CD4-positive, alpha-beta T cell treated with Interleukin-6 at 100 ng/mL for 8 hours (primary cell): ENCODE measurements at places on chromosomes 1 and 21.

DNA sequence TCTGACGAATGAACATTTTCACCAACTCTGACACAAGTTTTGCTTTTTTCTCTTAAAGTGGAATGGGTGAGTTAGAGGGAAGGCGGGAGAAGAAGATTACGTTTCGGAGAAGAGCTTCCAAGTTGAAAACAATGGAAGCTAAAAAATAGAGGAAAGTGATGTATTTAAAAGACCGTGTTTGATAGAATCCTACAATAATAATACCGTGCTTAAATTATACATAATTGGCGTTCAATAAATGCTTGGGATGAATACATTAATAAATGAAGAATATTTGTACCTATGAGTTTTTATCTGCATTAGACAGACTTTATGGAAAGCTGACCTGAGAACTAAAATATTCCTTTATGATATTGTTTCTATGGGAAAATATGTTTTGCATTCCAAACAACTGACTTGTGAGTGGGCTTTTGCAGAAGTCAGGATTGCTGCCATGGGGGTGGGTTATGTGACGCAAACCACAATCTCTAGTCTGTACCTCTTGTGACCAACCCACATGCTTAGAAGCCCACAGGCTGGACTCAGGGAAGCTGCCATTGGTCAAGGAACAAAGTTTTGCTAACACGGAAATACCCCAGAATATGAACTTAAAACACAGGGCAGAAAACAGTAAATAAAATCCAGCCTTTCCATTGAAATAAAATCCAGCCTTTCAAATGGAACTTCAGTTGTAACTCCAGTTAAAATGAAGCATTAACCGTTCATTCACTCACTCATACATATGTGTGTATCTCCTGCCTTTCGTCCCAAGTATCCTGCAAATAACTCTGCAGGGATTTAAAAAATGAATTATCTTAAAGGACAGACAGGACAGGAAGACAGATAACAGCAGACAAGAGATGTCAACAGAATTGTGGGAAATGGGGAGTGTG, 21.3 kb upstream of the ATF3 start:
- no peak for DNase-seq

DNA sequence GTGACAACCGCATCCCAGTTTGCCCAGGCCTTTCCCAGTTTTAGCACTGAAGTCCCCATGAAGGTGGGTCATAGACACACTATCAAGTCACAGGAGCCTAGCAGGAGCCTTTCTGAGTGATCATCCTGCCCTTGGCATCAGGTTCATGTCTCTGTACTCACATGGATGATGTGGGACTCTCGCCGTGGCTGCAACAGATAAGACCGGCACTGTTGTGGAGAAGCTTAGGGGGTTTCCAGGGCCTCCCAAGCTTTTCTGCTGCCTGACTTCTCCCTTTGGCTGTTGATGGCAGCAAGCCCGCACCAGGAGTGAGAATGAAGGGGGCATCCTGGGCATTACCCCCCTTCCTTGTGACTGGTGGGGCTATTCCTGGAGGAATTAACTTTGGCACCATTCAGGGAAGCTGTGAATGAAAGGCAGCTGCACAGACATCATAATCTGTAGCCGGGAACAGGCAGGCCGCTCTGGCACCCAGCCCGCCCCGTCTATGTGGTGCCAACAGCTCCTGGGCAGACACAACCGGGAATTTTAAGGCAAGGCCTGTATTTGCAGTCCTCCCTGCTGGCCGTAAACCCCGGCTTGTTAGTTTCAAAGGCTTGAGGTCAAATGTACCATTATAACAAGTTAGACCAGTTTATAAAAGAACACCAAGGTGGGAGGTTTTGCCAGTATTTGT, 148.6 kb downstream of the HUNK start:
- no peak for DNase-seq

DNA sequence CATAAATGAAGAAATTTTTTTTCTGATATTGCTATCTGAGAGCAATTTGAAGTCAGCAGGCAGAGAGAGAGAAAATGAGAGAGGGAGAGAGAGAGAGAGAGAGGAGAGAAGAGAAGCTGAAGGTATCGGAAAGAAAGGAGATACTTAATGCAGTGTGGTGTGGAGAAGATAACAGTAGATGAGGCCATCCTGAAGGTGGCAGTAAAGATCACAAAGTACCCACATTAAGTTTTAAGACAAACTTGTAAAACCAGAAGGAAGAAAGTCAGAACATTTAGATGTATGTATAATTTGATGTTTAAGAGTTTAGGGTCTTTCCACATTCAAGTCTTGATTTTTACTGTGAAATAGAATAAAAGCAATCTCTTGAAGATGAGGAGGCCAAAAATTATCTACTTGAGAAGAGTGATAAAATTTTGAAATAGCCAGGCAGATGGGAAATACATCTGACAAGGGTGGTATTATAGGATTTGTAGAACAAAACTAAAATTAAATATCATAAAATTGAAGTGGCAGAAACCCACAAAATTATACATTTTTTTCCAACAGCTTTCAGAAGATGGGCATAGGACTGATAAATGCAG, 1753.4 kb downstream of the MRPL39 start:
- peak; percentile 31 for DNase-seq

DNA sequence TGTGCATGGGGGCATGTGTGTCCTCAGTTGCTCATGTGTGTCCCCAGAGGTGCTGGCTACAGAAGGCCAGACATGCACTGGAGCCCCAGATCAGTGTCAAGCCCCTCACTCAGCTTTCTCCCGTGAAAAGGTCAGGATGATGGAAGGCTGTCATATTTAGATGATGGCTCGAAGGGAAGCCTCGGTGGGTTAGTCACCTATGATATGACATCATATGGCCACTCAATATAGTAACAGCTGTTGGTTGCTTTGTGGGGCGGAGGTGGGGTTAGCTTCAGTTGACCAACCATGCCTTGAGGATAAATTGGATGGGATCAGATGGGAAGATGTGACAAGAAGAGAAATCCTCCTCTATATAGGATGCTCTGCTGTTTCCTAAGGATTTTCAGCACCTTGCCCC, 43.5 kb upstream of the ATF3 start:
- no peak for DNase-seq

DNA sequence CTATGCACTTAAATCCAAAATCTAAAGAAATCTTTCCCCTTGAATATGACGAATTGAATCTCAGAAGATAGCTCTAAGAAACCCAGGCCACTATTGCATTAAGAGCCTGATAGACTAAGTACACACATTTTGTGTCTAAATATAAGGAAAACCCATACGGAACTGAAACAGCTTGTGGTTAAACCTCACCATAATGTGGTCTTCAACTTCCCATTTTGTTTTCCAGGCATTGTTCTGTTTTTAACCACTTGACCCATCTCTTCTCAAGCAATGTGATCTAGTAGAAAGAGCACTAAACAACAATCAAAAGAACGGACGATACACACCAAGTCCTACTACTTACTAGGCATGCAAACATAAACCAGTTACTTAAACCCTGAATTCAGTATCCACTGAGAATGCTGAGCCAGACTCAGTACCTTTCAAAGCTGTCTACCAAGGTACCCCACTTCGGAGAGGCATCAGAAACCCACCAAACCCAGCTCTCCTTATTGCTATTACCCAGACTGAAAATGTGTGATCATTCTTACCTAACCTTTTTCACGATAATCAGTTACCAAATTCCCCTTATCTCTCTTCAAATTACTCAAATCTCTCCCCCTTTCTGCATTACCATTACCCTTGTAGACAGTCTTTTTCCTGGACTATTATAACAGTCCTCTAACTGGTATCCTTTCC, 12.8 kb downstream of the OTUD7B start:
- DNase-seq, result peak; percentile 2

GRCh38 chr1:51907079-51907702, 28.7 kb upstream of the NRDC start:
- no peak for DNase-seq

DNA sequence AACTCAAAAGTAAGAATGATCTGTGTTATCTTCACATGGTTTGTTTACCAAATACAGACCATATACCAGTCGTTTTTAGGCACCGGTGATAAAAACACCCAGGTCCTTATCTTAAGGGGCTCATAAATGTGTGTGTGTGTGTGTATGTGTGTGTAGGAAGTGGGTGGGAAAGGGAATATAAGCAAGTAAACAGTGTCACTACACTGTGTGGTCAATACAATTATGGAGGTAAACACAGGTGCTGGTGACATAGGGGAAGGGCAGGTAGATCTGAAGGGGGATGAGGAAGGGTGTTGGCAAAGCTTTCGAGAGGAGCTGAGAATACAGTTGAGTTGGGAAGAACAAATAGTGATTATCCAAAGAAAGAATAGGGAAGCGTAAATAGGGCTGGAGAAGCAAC, 19.1 kb upstream of the MRPS6 start:
- no peak for DNase-seq

DNA sequence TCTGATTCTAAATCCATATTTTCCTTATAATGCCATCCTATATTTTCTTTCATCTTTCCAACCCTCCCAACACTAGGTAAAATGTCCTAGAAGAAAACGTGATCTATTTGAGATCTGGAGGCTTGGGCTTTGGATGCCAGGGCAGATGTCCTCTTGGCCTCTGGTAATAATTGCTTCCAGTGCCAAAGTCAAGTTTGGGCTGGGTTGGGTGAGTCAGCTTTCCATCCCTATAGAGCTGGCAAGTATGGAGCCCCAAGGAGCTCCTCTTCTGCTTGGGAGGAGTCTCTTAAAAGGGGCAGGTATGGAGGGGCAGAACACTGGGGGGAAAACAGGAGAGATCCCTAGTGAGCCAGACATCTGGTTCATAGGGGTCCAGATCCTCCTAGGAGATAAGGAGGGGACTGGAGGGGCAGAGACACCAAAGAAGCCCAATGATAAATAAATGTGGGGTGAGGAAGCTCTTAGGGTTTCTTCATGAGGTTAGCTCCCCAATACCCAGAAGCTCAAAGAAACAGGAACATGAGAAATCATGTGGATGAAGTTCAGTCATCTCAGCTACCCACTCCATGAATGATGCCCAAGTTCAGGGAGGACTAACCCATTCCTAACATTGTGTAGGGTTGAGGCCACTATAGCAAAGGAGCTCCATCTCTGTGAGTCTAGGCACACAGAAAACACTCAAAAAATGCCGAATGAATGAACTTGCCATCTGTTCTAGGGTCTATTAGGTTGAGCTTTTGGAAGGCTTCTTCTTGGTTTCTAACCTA, 3.5 kb downstream of the C1orf116 start:
- DNase-seq, result no peak

DNA sequence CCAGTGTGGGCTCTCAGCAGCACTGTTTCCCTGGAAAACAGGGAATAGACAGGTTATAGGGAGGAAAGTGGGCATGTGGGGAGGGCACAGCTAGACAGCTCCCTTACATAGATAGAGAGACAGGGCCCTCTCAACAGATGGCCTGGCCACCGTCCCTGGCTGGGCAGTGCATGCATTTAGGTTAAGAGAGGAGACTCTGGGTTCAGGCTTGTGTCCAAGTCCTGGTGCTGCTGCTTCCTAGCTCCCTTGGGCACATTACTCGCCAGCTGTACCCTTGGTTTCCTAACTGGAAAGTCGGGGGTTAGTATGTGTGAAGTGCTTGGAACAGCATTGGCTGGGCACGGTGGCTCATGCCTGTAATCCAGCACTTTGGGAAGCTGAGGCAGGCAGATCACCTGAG, 9.1 kb downstream of the PLOD1 start:
- DNase-seq, result no peak

DNA sequence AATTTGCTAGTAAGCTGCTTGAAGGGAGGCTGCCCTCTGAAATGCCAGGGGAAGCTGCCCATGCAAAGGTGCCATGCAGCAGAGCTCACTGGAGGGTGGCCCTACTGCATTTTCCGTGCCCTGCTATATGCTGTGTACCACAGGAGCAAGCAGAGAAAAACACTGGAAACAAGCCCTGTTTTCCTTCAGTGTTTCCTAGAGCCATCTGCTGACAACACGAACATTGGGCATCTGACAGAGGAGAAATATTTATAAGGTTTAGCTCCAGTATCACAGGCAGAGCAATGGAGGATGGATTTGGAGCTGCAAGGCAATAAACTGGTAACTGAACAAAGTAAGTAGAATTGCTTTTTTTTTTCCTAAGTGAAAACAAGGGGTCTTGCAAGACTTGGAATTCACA, 198.4 kb downstream of the USP25 start:
- no peak for DNase-seq

DNA sequence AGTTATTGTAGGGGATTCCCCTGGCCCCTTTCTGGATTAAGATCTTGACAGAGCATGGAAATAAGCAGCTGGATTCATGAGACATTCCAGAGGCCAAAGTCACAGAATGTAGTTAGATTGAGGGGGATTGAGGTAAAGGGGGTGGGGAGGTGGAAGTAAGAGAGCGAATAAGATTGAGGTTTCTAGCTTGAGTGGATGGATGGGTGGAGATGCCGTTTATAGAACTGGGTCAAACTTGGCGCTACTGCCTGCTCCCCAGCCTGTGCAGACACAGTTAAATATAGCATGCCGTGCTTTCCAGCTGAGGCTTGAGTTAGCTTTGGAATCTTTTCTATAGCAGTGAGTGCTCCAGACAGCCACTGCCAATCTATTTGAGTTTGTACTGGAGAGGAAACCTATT, 85.7 kb downstream of the DYRK1A start:
- no peak for DNase-seq

DNA sequence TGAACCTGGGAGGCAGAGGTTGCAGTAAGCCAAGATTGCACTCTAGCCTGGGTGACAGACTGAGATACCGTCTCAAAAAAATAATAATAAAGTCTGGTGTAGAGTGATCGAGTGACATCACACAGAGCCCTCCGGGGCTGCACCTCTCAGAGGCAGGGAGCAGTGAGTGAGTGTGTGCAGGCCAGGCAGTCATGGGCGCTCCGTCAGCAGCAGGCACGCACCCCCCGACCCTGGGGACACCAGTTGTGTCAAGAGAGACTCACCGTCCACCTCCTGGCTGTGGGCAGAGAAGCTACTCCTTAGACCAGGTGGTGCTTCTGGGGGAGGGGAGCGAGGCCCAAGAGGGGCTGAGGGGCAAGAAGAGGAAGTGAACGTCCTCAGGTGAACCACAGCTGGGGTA, 91.8 kb downstream of the SIK1 start:
- DNase-seq, result no peak

- DNase-seq, result no peak
These were observed 179.3 kb upstream of the PLXNA2 start for GRCh38 chr1:208423526-208423925.

- DNase-seq, result no peak
These were observed 306.1 kb upstream of the FMN2 start for GRCh38 chr1:239785576-239785975.

DNA sequence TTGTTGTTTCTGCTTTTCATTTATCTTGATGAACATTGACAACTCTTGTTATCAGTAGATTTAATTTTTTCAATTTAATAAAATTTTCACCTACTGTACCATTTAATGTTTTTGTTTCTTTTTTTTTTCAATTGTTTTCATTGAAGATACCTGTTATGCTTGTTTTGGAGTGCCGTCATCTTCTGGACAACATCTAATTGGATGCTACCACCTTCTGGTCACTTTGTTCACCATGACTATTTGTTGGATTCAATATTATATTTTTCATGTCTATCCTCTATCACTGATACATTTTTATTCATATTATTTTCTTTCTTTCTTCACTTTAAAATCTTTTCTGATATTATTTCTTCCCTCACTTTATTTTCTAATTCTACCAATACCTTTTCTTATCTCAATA, 14.0 kb downstream of the KRTAP21-2 start:
- DNase-seq, result no peak
